ENCODE measurements at places on chromosomes 2 and 18.

- DNase-seq = no peak
Measured at GRCh38 chr2:172928756-172929155, 146.9 kb upstream of the MAP3K20 start.

DNA sequence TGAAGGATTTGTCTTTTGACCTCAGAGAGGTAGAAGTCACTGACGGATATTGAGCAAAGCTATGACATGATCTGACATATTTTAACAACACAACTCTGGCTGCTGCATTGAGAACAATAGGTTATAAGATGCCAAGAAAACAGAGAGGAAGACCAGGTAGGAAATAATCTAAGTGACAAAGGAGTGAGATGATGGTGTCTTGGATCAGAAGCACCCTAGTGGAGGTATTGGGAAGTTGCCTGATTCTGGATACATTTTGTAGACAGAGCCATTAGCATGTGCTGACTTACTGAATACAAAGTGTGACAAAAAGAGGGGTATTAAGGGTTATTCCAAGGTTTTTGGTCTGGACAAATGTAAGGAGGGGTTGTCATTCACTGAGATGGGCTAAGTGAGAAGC lies 1438.1 kb downstream of the DPP10 start:
- DNase-seq = peak; percentile 6

GRCh38 chr18:28078849-28079248 lies 98.1 kb downstream of the CDH2 start:
- DNase-seq = no peak

GRCh38 chr2:57954020-57954419 lies 92.6 kb upstream of the VRK2 start:
- no peak for DNase-seq

- DNase-seq = no peak
Measured at GRCh38 chr2:8252997-8253694, 428.7 kb upstream of the ID2 start.

- no peak for DNase-seq
Measured at GRCh38 chr2:173043476-173043875, 32.2 kb upstream of the MAP3K20 start.
